ENCODE measurements at places on chromosomes 7 and 10. TPM values are rescaled to one million over a fixed set of nuclear protein-coding genes. Genes with fewer than 3 reads are reported as not detected.

Gene NXPH1
- total RNA-seq = not detected

Gene CCDC201
- total RNA-seq = not detected

Gene SYT15
- total RNA-seq = 0.64 TPM

Gene MLXIPL
- total RNA-seq = not detected

Gene ACHE
- total RNA-seq = not detected

Gene HOXA4
- total RNA-seq = 0.97 TPM

Gene ZNF488
- not detected for total RNA-seq

Gene PNLIPRP3
- total RNA-seq = not detected

Gene MET
- 23.8 TPM for total RNA-seq

Gene HIPK2
- 7.1 TPM for total RNA-seq

Gene PAPOLB
- not detected for total RNA-seq

Gene TMEM229A
- total RNA-seq = not detected

Gene AKR1D1
- total RNA-seq = not detected

Gene NME8
- not detected for total RNA-seq

Gene CCDC172
- total RNA-seq = not detected

Gene PILRA
- 0.43 TPM for total RNA-seq

Gene CCZ1B
- total RNA-seq = 48.8 TPM

Gene SH2D4B
- not detected for total RNA-seq

Gene TRIP6
- 86.0 TPM for total RNA-seq

Gene CHAT
- total RNA-seq = not detected

Gene MKX
- total RNA-seq = 6.9 TPM

- DNase-seq = no peak
These were observed 184.8 kb downstream of the PTPN20 start for GRCh38 chr10:47095848-47096612.

DNA sequence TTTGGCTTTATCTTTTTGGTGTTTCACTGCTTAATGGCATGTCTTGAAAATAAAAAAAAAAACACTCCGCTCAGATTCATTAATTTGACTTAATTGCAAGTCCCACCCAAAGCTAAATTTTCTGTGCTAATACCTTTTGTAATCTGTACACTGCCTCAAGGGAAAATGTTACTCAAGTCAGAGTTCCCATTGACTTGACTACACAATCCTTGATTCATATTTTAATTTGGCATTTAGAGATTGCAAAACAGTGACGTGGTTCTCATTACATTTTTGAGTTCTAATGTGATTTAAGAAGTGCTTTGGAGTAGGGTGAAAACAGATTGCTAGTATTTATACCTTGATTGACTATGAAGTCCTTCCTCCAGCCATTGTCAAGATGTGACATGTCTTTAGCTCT lies 21.3 kb upstream of the LIPM start:
- no peak for DNase-seq

GRCh38 chr7:117219485-117219884 lies 103.4 kb downstream of the WNT2 start:
- DNase-seq = peak; percentile 70

DNA sequence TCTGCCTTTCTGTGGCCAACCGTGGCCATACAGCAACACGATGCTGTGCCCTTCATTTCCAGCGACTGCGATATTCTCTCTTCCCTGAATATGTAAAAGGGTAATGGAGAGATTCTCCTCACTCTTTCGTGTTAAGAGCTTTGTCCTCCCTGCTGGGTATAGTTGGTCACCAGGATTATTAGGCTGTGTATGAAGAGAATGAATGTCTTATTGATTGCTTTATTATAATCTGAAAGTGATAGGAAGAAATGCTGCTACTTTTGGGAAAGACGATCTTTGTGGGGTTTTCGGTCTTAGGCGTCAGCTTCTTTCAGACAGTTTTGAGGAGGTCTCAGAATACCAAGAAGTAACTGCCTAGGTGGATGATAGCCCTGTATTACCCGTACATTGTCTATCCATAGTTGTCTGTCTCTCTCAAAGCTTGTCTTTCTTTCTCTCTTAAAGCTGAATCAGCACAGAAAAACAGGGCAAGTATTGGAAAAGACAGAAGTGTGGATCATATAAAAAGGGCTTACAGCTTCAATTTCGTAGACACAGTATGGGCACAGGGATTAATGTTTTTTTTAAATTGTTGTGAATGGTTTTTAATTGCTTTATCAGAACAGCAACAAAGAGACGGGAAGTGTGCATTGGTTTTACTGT lies 1.2 kb downstream of the AHCYL2 start:
- DNase-seq = no peak

GRCh38 chr10:110307805-110308204 lies 3.1 kb upstream of the SMNDC1 start:
- DNase-seq = no peak

GRCh38 chr7:92259610-92260247 lies 14.0 kb downstream of the ANKIB1 start:
- DNase-seq = no peak

- peak; percentile 28 for DNase-seq
These were observed 29.7 kb downstream of the AP3M1 start for GRCh38 chr10:74120911-74121310.

DNA sequence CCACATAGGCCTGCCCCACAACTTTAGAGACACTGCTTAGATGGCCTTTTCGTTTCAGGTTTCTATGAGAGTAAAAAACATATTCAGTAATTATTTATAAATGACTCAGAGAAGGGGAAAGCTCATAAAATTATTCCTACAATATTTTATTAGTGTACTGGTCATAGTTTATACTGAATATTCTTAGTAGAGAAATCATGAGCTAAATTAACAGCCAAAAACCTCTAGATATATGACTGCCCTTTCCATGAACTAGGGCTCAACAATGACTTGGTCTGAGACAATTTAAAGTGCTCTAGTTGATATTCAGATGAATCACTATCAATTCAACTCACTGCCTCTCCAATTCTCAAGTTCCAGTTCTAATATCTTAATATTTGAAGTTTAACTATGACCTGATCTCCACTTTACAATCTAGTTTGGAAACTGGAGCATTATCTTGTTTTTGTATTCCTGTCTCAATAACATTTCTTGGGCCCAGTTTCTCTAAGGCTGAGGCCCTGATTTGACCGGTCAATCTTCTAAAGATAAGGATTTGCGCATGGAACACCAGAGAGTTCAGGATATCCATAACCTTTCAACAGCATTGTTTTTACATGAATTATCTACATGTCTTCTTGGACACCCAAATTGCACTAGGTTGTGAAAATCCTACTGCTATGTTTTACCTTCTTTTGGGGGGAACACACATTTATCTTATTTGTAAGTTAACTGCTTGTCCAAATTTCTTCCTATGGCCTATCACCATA lies 141.6 kb downstream of the DGKB start:
- DNase-seq = no peak

- DNase-seq = no peak
These were observed 86.9 kb upstream of the GATAD1 start for GRCh38 chr7:92360387-92360786.

DNA sequence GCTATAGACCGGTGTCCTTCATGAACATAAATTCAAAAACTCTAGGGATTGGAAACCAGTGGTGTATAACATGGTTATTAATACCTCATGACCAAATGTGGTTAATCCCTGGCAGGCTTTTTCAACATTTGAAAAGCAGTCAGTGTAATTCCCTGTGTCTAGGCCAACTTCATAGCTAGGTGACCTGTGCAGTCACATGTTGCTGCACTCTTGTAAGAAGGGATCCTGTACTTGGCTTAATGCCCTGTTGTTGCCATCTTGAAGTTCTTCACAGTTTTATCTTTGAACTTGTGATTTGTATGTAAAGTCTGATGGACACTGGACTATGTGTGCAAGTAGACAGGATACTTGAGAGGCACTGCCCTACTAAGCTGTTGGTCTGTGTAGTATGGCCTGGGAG lies 39.7 kb downstream of the ZNF33A start:
- DNase-seq = no peak

GRCh38 chr10:103618575-103619423 lies 125.3 kb downstream of the NEURL1 start:
- peak; percentile 90 for DNase-seq

GRCh38 chr10:6363511-6363910 lies 160.8 kb downstream of the PFKFB3 start:
- DNase-seq = no peak

DNA sequence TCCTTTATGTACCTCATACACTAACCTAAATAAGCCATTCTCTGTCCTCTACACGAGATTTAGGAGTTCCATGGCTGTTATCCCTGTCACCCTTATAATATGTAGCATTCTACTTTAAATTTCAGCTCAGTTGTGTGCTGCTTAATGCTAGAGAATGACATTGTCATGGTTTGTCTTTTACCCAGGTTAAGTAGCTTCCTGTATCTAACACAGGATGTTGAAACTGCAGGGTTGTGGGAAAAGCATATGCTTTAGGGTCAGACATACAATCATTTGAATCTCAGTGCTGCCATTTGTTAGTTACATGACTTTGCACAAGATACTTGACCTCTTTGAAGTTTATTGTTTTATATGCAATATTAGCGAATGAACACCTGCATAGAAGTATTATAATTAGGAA lies 235.1 kb upstream of the CACNA2D1 start:
- DNase-seq = no peak

DNA sequence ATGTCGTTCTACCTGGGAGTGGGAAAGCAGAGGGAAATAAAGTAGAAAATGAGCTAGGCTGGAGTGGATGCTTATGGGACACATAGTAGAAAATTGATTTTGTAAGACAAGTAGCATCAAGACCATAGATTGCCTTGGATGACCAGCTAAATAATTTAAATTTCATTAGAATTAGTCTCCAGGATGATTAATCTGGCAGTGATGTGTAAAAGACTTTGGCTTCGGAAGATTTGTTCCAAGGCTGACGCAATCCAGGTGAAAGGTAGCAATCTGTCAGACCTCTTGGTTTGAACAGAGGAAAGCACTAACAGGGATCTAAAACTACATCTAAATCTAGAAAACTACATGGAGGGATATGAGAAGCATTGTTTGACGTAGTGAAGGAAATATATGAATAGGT lies 236.5 kb downstream of the ARL4A start:
- no peak for DNase-seq

- DNase-seq = peak; percentile 24
These were observed 4.4 kb downstream of the PPP2R2D start for GRCh38 chr10:131905267-131905571.

GRCh38 chr7:15219758-15220157 lies 317.2 kb upstream of the DGKB start:
- DNase-seq = no peak

DNA sequence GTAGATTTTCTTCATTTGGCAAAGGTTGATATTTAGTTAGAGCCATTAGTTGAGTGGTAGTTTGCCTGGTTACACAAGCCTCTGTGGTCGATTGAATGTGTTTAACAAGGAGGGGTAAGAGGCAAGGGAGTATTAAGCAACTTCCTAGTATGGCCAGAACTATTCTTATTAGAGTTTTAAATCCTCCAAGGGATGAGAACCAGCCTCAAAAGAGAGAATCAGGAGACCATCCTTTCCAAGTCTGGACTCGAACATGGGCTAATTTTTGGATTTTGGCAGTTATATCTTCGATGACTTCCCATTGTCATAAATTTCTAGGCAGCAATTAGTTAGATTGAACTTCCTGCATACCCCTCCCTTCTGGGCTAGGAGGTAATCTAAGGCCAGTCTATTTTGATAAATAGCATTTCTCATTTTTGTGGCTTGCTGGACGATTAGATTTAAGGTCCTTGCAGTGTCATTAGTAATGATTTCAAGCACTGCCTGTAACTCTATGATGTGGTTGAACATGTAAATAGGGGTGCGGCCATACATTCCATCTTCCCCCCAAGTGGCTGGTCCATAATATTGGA lies 219.5 kb upstream of the KCND2 start:
- DNase-seq = peak; percentile 94

GRCh38 chr7:134891262-134891695 lies 95.0 kb upstream of the AGBL3 start:
- peak; percentile 95 for DNase-seq

GRCh38 chr7:43700059-43700501 lies 29.2 kb downstream of the COA1 start:
- peak; percentile 75 for DNase-seq

DNA sequence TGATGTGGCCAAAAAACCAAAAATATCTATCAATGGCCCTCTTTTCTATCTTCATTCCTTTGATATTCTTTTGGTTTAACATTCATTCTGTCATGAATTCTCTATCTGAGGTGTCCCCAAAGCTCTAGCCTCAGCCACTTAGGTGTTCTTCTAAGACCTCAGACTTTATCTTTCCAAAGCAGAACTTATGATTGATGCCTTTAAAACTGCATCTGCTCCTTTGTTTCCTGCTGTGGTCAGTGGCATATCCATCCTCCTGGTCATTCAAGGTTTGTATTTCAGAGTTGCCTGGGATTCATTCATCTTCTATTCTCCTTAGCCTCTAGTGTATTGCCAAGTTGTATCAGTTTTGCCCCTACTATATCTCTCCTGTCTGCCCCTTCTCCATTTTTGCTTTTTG lies 30.6 kb downstream of the FHIP2A start:
- DNase-seq = no peak

DNA sequence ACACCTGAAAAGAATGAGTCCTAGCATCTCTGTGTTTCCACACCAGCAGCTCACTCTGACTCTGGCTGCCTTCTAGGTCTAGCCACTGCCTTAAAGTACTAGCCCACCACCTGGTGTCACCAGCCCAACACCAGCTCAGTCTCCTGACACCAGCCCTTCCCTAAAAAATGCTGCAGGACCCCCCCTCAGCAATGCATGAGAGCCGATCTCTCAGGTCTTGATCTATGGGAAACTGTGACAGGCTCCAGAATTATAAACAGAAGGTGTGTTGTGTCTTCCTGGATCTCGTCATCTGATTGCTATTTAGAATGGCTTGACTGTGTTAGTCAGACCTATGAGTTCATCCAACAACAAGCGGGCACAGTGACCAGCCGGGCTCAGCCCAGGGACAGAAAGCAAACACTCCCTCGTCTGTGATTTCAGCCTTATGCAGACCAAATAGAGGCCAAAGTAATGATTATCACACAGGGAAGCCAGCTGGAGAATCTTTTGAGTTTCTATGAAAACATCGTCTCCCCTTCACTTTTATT lies 66.6 kb downstream of the CUBN start:
- DNase-seq = peak; percentile 76

DNA sequence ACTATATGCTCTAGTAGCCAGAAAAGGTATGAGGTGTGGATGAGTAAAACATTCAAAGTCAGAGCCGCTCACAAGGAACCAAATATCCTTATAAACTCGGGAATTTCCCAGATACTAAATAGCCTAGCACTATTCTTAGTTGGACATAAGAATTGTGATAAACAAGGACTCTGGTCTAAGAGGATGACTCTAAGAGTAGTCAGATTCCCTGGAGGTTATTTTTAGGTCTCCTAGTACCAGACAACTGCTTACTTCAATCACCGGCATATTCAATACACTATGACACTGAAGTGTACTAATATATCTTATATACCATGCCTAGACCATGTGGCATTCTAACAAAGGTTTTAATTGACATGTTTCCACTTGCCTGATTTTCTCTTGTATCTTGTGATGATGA lies 56.5 kb downstream of the LMBR1 start:
- no peak for DNase-seq

DNA sequence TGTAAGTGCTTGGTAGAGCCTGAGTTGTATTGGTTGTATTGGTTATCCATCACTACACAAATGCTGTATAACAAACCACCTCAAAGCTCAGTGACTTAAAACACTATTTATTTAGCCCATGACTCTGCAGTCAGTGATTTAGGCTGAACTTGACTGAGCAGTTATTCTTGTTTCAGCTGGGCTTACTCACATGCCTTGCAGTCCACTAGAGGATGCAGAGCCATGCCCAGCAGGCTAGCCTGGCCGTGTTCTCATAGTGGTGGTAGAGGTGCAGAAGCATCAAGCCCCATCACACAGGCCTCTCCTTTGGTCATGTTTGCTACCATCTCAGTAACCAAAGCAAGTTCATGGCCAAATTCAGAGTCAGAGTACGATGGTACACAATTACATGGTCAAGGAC lies 43.9 kb downstream of the LUC7L2 start:
- no peak for DNase-seq

- no peak for DNase-seq
These were observed 169.5 kb upstream of the PFKP start for GRCh38 chr10:2897619-2898508.
